ENCODE measurements at places on chromosomes 11 and 22. TPM values are rescaled to one million over a fixed set of nuclear protein-coding genes. Genes with fewer than 3 reads are reported as not detected.

SLC35F2 gene
- total RNA-seq: 5.1 TPM

- no peak for DNase-seq
Observed at GRCh38 chr11:2892215-2892966, 6.8 kb upstream of the CDKN1C start.

DNA sequence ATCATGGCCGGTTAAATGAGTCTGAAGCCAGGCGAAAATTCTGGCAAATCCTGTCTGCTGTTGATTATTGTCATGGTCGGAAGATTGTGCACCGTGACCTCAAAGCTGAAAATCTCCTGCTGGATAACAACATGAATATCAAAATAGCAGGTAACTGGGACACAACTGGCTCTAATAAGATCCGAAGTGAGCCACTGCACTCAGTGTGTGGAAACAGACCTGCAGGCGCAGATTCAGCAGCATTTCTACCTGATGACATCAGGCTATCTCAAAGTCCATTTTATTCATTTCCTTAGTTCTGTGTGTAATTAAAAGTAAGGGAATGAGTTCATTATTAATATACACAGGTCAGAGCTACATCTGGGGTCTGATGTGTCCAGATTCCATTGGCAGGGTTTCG lies 78.2 kb downstream of the PPP2R1B start:
- DNase-seq: no peak

LIPT2 gene
- 2.7 TPM for total RNA-seq

GRCh38 chr11:5831196-5831829 lies 10.4 kb downstream of the OR52E6 start:
- no peak for DNase-seq

CRY2 gene
- 31.0 TPM for total RNA-seq

HTR3B gene
- total RNA-seq: not detected

PATE2 gene
- 0.53 TPM for total RNA-seq

DNA sequence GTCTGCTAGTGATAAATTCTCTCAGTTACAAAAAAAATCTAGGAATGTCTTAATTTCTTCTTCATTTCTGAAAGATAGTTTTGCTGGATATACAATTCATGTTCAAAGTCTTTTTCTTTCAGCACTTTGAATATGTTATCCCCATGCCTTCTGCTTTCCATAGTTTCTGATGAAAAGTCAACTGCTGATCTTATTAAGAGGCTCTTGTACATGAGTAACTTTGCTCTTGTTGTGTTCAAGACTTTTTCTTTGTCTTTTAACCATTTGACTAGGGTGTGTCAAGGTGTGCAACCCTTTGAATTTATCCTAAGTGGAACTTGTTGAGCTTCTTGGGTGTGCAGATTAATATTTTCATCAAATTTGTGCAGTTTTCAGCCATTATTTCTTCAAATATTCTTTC lies 22.1 kb upstream of the ACCSL start:
- no peak for DNase-seq

ZP1 gene
- not detected for total RNA-seq

DNA sequence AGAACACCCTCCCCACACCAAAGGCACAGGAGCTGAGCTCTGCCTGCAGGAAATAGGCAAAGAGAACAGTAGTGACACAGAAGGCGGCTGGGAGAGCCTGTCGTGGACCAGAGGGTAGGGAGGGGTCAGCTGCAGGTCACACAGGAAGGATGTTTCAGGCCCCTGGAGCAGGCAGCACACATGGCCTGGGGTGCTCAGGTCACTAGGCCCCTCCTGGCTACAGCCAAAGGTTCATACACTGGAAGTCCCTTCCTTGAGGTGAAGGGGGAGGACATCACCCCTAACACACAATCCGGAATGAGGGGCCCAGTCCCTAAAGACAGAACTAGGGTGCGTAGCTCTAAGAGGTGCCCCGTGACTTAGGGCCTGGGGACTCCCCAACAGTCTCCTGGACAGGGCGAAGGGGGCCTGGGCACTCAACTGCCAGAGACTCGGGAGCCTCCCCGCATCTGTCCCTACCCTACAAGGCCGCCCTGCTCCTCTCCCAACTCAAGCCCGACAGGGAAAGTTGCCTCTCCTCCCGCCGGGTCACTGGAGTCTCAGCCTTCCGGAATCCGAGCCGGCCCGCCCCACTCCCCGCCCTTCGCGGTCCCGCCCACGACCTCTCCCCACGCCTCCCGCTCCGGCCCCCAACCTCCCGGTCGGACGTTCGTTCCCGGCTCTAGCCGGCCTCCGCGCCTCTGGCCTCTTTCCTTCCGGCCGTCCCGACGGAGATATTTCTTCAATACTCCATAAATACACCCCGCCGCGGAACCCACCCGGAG lies at the start of gene CYB5R2:
Gene CYB5R2, minus strand, starts transcription at position 541 of the 764 bp plus-strand sequence. CDS start 675 bp downstream, outside the sequence.
- DNase-seq: no peak

All from urinary bladder (tissue), 4 donors.